Anterior cingulate cortex (tissue), 58 donors: ENCODE measurements at places on chromosomes 7 and 10.

- DNase-seq, result no peak
These were observed 42.3 kb downstream of the FEZF1 start for GRCh38 chr7:122262246-122262645.

DNA sequence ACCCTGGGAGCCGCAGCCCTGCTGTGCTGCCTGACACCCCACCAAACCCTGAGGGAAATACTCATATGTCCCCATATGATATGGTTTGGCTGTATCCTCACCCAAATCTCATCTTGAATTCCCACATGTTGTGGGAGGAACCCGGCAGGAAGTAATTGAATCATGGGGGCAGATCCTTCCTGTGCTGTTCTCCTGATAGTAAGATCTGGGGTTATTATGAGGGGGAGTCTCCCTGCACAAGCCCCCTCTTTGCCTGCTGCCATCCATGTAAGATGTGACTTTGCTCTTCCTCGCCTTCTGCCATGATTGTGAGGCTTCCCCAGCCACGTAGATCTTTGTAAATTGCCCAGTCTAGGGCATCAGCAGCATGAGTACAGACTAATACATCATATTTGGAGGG, 68.7 kb downstream of the RGS10 start:
- DNase-seq, result no peak

DNA sequence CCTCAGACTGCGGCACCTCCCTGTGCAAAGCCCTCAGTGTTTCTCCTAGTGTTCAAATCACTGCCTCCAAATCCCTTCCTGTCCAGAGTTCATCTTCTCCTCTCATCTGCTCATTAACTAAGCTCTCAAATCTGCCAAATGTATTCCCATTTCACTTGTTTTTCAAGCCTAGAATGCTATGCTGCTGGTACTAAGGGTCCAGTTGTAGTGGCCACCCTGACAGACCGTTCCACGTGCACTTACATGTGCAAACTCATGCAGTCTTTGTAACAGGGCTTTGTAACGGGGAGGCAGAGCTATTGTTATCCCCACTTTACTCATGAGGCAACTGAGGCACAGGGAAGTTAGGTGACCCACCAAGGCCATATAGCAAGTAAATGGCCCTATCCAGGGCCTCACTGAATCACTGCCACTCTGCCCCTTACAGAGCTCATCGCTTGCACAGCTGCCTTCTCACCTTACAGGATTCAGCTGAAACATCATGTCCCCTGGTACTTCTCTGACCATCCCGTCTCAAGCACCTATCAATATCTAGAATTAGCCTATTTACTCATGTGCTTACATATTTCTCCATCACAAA, 153.0 kb upstream of the PDE1C start:
- DNase-seq, result no peak

- DNase-seq, result peak; percentile 59
These were observed at the start of gene BCL7B for GRCh38 chr7:73557397-73558257. Gene BCL7B (minus strand): TSS chr7:73557690. CDS start chr7:73557578, 112 bp downstream.

- no peak for DNase-seq
These were observed 54.0 kb downstream of the MALSU1 start for GRCh38 chr7:23353172-23353571.

DNA sequence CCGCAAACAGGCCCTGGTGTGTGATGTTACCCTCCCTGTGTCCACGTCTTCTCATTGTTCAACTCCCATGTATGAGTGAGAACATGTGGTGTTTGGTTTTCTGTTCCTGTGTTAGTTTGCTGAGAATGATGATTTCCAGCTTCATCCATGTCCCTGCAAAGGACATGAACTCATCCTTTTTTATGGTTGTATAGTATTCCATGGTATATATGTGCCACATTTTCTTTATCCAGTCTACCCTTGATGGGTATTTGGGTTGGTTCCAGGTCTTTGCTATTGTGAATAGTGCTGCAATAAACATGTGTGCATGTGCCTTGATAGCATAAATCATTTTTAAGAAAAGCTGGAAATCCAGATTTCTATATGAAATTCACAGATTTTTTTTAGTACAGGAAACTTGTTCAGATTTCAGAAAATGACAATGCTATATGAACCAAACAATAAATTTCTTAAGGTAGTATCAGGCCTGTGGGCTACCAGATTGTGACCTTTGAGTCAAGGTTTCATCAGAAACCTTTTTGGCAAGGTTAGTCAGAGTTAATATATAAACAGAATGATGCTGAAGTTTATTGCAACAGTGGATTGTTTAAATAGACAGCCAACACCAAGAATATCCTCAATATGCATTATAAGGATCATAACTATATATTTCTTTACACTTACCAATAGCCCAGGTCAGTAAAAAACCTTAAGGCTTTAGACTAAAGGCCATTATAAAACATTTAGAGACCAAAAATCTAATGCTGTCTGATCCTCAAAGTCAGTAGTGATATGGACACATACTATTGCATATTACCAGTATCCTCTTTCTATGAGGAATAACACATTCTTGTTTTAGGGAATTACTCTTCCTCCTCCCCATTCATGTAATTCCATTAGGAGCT, 68.7 kb upstream of the PAPSS2 start:
- no peak for DNase-seq

DNA sequence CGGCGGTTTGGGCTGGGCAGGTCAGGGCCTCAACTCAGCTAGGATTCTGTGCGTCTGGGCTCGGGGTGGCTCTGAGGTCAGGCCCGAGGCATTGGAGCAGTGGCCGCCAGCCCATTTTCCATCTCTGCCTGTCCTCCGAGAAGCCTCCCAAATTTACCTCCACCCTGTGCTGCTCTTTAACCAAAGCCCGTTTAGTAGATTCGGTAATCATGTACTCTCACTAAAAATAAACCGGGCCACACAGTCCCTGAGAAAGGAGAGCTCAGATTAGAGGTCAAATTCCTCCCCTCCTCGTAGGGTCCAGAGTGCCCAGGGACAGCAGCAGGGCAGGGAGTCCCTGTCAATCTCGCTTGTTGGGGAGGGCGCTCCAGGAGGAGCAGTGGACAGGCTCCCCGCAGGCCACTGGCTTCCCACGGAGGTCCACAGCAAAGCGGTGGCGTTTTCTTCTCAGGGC, 88.7 kb upstream of the CHST15 start:
- no peak for DNase-seq

DNA sequence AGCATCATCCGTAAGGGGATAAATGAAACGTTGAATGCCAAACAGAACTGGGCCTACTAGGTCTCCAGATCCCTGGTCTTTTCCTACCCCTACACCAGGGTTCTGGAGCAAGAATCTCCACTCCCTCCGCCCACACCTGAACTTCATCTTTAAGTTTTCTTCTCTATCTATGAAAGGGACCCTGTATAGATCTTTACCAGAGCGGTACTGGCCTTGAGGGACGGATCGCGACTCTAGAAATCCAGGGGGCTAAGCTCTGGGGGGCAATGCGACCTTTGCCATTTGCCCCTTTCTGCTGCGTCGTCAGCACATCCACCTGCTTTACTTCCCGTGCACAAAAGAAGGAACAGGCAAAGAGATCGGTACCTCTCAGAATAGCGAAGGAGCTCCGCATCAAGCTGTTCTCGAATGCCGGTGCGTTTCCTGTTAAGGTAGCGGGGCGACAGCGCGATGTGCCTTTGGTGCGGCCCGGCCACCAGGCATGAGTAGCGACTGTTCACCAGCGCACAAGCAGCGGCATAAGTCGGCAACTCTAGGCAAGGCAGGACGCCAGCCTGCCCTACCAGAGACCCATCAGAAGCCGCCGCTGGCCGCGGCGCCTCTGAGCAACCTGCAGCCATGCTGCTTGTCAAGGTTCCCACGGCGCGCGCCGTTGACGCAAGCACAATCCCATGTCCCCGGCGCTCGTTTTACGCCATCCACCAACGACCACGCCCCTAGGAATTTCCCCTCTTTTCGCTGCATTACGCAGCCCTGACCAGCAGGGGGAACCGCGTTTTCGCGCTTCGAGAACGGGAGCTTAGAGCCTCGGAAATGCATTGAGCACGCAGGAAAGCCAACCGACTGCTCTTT, at the start of gene POLR1F:
Gene POLR1F (minus strand): TSS at position 641 of the 852 bp plus-strand sequence. CDS start 21 bp downstream, at position 620.
- DNase-seq, result peak; percentile 91

GRCh38 chr10:133335246-133336117, 1.2 kb downstream of the CALY start:
- DNase-seq, result peak; percentile 29

GRCh38 chr10:77240041-77240652, 397.5 kb downstream of the KCNMA1 start:
- DNase-seq, result no peak

GRCh38 chr10:63204667-63205391, 71.7 kb downstream of the NRBF2 start:
- no peak for DNase-seq

DNA sequence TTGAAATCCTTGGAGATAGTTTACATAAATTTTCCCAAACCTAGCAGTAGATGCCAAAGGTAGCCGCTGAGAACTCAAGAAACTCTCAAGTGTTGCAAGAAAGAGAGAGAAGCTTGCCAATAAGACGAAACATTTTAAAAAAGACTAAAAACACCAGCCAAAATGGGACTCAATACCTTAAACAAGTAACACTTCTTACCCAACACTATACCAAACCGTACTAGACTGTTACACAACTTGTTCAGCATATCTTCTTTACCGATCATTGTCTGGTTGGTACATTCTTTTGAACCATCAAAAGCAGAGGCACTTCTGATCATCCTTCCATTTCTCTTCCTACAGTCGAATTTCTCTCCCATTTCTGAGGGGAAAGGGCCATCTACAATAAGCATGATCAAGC, 4.8 kb upstream of the PTPN12 start:
- DNase-seq, result no peak

- DNase-seq, result no peak
These were observed 58.3 kb upstream of the COMTD1 start for GRCh38 chr10:75294031-75294437.

DNA sequence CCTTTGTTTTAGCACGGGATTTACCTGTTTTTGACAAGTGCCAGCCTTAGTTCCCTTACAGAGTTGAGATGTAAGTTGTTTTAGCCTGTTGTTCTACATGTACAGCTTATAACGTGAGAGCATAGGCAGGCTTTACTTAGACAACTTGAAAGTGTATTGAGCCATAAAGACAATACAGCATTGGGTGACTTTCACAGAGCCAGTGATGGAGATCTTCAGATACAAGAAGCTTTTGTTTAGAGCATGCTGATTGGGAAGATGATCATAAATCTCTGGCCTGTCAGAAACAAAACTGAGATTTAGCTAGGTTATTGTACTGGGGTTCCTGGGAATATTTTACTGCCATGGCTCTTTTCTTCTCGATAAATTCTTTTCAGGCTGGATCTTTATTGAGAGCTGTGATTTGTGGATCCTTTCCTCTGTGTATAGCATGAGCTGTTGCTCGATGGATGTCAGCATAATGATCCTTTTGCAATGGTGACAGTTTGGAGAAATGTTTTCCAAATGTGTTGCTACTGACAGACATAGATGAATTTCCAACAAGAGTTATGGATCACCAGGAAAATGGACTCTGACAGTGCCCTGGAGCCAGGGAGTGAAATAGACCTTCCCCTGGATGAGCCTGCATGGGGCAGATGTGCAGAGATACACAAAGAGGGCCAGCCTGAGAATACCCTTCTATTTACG, 30.2 kb downstream of the LHFPL3 start:
- no peak for DNase-seq

- DNase-seq, result peak; percentile 42
These were observed 411 bp downstream of the AUTS2 start for GRCh38 chr7:69598487-69599285.

- DNase-seq, result peak; percentile 53
These were observed 142.5 kb upstream of the TCERG1L start for GRCh38 chr10:131453721-131454634.

GRCh38 chr10:3263082-3263481, 90.5 kb upstream of the PITRM1 start:
- DNase-seq, result no peak

DNA sequence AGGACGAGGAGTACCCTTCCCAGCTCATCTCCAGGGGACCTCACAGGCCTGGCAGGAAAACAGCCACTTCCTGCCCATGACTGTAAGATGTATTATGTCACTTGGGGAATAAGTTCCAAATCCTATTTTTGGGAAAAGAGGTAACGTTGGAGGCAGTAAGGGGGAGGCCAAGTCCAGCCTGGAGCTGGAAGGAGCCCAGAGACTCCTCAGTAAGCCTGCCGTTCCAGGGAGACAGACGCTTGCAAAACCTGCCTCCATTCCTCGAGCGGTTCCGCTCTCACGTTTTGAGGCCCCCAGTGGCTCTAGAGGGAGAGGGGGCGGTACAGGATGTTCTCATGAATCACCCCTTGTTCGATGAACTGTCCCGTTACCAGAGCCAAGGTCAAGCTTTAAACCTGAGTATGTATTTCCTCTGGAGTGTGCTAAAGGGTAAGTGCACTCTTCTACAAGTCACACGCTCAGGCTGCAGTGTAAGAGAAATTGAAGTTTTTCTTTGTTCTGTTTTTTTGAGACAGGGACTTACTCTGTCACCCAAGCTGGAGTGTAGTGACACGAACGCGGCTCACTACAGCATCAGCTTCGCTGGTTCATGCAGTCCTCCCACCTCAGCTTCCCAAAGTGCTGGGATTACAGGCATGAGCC, 45.5 kb upstream of the CYTH3 start:
- no peak for DNase-seq

GRCh38 chr7:83824214-83824613, 175.3 kb upstream of the SEMA3E start:
- DNase-seq, result no peak

GRCh38 chr7:117946151-117946633, 73.0 kb upstream of the CTTNBP2 start:
- DNase-seq, result no peak

- DNase-seq, result no peak
These were observed 31.3 kb upstream of the INSYN2A start for GRCh38 chr10:127227663-127228062.

DNA sequence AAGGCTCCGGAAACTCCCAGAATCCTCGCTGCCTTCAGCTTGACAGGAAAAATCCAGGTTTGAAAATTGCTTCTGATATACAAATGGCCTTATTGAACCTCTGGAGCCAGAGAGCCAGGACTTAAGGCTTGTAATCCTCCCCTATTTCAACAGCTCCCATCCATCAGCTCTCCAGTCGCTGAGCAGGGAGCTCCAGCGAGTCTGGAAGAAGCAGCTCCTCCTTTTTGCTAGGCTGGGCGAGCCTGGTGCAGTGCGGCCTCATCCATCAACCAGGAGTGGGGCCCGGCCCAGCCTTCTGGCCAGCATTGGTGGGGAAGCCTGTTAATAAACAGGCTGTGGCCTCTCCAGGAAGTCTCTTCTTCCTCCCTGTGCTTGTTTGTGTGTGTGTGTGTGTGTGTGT, 424.4 kb downstream of the TCERG1L start:
- DNase-seq, result no peak

- DNase-seq, result no peak
These were observed 35.6 kb downstream of the ANKMY2 start for GRCh38 chr7:16609842-16610450.

- no peak for DNase-seq
These were observed 7.4 kb downstream of the NRCAM start for GRCh38 chr7:108448584-108449505.

- DNase-seq, result peak; percentile 53
These were observed 4.7 kb downstream of the ZNF775 start for GRCh38 chr7:150383710-150384397.

GRCh38 chr7:87354749-87355148, 9.3 kb downstream of the CROT start:
- DNase-seq, result no peak

GRCh38 chr10:65778753-65779152, 1147.1 kb upstream of the LRRTM3 start:
- no peak for DNase-seq

GRCh38 chr10:101708870-101709269, 13.9 kb upstream of the FBXW4 start:
- no peak for DNase-seq

- no peak for DNase-seq
These were observed 151.7 kb upstream of the PRSS1 start for GRCh38 chr7:142597547-142597946.

GRCh38 chr7:51970961-51971665, 654.5 kb upstream of the COBL start:
- DNase-seq, result no peak
